Tibial nerve (tissue), 4 donors: ENCODE measurements at places on chromosomes 1 and 21.

GRCh38 chr1:73909043-73909562 lies 288.9 kb downstream of the LRRIQ3 start:
- no peak for DNase-seq

GRCh38 chr21:39452970-39453342 lies 1.2 kb downstream of the SH3BGR start:
- DNase-seq: no peak

DNA sequence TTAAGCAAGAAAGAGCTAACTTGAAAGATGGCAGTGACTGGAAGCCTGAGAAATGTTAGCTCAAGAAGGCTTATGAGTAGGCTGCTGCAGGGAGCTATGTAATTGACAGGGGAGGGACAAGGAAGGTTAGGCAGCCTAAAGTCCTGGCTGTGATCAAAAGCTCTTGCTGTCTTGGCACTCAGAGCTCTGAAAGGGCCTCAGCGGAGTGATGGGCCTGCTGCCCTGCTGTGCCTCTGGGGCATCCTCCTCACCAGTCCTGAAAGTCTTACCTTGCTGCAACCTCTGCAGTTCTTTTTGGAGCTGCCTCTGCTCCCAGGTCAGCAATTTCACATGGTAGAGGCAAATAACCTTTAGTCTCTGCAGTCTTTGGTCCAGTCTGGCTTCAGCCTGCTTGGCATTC lies 1.8 kb downstream of the CCDC190 start:
- no peak for DNase-seq

DNA sequence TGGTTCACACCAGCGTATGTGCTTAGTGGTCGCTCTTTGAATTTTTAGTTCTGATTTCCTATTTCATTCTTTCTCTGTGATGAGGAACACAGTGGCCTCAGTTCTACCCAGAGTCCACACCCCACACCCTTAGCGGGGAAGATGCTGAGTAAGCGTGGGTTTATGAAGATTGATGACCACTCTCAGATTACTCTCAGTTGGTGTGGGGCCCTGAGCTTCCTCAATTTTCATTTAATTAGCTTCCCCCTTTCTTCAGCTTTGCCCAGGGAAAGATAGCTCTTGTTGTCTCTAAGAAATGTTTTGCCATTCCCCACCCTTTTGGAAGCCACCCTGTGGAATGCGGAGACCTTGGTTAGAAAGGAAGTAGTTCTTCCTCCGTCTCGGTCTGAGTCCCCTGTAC lies 299.9 kb upstream of the PROX1 start:
- no peak for DNase-seq

DNA sequence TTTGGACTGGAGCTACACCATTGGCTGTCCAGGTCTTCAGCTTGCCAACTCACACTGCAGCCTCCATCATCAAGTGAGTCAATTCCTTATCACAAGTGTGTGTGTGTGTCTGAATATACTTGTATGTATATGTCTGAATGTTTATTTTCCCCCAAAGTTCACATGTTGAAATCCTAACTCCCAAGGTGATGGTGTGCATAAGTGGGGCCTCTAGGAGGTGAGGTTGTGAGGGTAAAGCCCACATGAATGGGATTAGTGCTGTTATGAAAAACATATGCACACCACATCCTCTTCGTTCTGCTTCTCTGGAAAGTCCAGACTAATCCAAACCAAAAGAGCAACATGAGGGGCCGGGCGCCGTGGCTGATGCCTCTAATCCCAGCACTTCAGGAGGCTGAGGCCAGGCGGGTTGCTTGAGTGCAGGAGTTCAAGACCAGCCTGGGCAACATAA lies 48.7 kb upstream of the LBR start:
- no peak for DNase-seq

GRCh38 chr21:39969691-39970364 lies 102.6 kb downstream of the PCP4 start:
- no peak for DNase-seq

GRCh38 chr1:154896771-154897286 lies 26.7 kb upstream of the KCNN3 start:
- DNase-seq: no peak

DNA sequence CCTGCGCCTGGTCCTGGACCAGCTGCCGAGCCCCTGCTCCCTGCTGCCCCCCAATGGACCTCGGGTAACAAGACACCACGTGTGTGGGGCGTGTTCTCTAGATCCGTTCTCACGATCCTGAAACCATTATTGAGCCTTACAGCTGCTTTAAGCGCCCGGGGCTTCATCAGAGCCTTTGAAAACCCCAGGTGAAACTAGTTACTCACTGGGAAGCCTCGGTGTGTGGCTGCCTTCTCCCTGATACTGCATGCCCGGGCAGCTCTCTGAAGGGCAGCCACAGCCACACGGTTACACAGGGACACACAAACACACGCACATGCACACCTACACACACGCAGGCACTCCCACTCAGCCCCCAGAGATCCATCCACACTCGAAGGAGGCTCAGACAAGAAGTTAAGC lies 5.3 kb downstream of the HES2 start:
- no peak for DNase-seq
